ENCODE measurements at places on chromosomes 5 and 9.

- DNase-seq = peak; percentile 94
Measured at GRCh38 chr9:122498883-122499288, 11.7 kb upstream of the OR1J2 start.

DNA sequence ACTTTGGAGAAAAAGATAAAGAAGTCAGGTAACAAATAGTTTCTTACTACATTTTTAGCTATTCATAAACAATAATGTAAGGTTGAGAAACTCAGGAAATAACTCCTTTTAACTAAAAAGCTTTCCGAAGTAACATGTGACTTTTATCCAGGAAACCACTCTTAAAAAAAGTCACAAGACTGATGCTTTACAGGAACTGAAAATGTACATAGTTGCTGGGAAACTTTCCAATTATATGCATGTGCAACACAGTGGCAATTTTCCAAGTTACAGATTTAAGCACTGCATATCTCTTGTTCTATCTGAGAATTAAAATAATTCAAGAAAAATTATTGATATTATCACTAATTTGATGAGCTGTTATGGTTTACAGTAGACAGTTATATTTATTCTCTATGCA lies 105.2 kb downstream of the CDH10 start:
- DNase-seq = no peak

- DNase-seq = peak; percentile 60
Measured at GRCh38 chr5:157540707-157541446, 34.7 kb downstream of the ADAM19 start.

DNA sequence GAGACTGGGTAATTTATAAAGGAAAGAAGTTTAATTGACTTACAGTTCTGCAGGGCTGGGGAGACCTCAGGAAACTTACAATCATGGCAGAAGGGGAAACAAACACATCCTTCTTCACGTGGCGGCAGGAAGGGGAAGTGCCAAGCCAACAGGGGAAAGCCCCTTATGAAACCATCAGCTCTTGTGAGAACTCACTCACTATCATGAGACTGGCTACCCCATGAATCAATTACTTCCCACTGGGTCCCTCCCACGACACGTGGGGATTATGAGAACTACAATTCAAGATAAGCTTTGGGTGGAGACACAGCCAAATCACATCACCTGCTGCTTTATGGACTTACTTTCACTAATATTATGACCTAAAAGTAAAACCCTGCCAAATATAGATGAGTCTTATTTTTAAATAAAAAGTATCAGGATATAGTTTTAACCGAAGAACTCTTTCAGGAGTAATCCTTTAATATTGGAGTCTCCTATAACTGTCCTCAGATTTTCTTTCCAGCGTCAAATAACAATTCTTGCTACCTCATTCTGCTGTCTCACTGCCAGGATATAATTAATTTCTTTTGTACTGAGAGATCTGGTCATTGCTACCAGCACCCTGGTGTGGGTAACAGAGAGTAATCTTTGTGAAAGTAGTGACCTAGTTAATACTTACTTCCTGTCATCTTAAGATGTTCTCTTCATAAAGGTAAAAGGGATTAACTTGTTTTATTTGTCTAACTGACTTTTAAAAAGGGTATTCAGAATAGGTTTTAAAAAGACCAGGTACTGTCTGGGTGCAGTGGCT lies 68.6 kb downstream of the NLN start:
- no peak for DNase-seq

DNA sequence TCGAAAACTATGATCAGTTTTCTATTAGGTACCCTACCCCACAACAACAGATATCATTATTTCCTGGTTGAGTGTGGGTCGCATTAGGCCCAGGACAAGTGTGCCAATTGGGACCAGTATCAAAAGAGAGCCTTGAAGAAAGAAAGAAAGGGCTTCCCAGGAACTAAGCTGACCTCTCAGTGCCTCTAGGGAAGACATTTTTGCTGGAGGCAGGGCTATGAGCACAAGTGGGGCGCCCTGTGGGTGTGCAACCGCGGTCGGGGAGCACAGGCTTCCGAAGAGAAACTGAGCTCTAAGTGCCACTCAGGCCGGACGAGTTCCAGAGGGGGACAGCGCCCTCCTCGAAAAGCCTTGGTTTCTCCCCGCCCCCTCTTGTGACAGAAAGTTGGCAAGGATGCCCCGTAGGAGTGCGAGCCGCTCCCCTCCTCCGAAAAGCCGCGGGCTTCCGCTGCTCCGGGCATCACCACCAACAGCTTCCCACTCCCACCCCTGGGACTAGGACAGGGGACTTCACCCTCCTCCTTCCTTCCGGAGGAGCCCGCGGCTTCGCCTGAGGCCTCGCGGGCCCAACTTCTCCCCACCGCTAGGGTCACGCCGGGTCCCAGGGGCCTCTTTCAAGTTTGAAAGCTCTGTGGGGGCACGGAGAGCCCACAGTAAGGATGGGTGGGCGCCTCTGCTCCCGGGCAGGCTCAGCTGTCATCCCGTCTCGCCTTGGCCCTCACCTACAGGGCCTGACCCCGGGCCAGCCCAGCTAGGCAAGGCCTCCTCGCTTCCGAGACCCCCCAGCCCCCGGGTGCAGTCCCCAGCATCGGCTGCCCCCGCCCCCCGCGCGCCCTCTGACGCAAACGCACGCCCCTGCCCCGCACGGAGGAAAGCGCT lies 2.0 kb downstream of the NR2F1-AS1 start:
- DNase-seq = peak; percentile 55

- no peak for DNase-seq
Measured at GRCh38 chr5:161751265-161751664, 65.7 kb downstream of the GABRA6 start.

DNA sequence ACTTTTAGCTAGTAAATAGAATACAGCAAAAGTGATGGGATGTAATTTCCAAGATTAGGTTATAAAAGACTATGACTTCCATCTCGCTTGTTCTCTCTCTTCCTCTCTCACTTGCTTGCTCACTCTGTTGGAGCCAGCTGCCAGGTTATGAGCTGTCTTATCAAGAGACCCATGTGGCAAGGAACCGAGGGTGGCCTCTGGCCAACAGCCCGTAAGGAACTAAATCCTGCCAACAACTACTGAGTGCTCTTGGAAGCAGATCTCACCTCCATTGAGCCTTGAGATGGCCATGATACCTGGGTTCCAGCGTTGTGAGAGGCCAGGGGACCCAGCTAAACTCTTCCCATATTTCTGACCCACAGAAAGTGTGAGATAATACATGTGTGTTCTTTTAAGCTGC lies 636.1 kb downstream of the ACTL7B start:
- no peak for DNase-seq

DNA sequence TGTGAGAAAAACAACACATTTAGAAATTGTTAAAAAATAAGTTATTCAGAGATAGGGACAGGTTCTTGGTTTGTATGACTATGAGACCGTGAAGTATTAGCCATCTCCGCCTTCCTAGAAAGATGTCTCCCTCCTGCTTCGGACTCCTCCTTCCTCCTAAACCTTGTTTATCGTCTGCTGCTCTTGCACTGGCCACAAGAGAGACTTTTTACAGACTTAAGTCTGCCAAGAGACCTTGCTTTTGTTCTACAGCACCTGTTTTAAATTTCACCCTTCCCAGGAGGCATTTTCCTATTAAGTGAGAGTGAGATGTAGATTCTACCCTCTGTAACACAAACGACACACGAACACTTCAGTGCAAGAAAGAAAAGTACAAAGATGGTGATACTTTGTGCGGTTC lies 274.6 kb downstream of the ARHGEF28 start:
- DNase-seq = no peak

- DNase-seq = no peak
Measured at GRCh38 chr9:81858657-81859430, 69.4 kb upstream of the SPATA31D4 start.

GRCh38 chr5:160508780-160509361 lies 87.2 kb downstream of the PTTG1 start:
- DNase-seq = peak; percentile 84

GRCh38 chr9:72949244-72949582 lies 3.6 kb downstream of the ALDH1A1 start:
- no peak for DNase-seq

- no peak for DNase-seq
Measured at GRCh38 chr5:177449140-177450061, 2.8 kb downstream of the PRR7 start.

- DNase-seq = no peak
Measured at GRCh38 chr5:54148067-54148845, 162.1 kb downstream of the ARL15 start.

DNA sequence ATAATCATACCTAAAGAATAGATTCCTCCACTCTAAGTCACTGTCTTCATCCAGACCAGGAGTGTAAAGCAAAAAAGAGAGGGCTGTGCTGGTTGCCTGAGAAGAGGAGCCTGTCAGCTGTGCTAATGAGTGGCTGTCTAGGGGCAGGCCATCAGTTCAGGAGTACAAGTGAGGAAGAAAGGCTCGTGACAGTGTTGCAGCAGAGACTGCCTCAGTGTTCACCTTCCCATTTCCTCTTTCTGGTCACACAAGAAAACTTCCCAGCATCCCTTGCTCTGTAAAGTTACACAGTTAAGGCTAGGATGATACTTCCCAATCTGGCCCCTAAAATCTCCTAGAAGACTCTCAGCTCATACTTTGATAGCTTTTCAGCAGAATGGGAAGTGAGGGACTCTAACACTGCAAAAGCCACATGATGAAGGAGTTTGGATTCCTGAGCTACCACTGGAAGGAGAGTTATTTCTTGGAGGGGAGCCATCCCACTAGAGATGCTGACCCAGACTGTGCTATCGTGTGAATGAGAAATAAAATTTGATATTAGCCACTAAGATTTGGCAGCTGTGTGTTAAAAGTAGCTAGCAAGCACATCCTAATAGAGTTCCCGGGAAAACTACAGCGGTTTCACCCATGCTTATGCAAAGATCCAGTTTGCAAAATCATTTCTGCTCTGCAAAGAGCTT lies 67.1 kb downstream of the ADAMTS12 start:
- no peak for DNase-seq

- no peak for DNase-seq
Measured at GRCh38 chr9:119956111-119956510, 586.9 kb upstream of the BRINP1 start.

DNA sequence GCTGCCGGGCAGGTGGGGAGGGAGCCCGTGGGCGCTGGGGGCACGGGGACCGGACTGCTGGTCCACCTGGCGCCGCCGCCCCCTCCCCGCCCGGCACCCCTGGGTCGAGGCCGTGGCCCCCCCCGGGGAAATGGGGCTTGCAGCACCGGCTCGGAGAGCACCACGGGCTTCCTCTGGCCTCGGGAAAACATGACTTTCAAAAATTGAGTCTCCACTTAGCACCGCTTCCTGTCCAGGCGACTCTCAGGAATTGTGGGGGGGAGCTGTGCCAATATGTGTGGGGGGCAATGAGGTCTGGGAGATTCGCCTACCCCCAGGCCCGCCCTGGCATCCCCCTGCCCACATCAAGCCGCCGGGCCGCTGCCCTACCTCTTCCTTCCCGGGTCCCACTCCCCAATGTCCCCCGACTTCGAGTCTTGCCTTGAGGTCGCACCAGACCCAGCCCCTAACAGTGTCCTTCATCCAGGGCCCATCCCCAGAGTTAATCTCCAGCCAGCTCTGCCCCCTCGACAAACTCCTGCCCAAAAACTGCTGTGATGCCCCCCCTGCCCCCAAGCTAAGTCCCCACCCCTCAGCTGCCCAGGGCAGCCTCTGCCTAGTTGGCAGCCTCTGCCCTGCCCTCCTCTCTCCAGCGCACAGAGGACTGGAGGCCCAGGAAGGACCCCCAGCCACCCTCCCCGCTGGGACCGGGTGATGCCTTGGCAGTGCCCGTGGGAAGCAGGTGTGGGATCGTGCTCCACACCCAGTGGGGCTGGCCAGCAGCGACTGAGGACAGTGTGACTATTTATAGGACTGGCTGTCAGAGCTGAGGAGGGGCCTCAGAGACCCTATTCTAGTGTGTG lies 3.9 kb downstream of the EGFL7 start:
- no peak for DNase-seq

GRCh38 chr9:29830821-29831220 lies 2257.5 kb upstream of the C9orf72 start:
- DNase-seq = peak; percentile 66
